Activated T-helper 17 cell treated with anti-CD3 and anti-CD28 coated beads, Interleukin-2, amount 50 U/mL, for 72 hours (primary cell): ENCODE measurements at places on chromosomes 1 and 21. TPM values are rescaled to one million over a fixed set of nuclear protein-coding genes. Genes with fewer than 3 reads are reported as not detected.

NBL1 gene
- 16.0 TPM for total RNA-seq

DNA sequence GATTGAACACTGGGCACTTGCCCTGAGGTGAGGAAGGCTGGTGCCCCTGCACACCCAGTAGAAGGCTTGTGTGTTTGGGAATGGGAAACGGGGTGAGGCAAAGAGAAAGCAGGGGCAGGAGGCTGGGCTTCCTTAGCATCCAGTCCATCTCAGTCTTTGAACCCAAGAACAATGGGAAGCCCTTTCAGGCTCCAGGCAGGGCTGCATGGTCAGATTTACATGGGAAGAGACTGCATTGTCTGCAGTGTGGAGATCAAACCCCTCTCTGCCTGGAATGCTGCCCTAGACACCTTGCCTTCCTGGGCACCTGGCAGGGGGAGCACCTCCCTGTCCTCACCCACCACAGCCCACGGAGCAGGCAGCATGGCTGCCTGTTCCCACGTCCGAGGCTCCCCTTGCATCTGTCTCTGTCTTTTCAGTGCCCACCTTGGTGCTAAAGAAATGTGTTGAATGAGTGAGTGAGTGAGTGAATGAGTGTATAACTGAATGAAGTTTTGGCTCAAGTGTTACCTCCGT is 268.5 kb downstream of the GRIK3 start:
- ATAC-seq = no peak

DNA sequence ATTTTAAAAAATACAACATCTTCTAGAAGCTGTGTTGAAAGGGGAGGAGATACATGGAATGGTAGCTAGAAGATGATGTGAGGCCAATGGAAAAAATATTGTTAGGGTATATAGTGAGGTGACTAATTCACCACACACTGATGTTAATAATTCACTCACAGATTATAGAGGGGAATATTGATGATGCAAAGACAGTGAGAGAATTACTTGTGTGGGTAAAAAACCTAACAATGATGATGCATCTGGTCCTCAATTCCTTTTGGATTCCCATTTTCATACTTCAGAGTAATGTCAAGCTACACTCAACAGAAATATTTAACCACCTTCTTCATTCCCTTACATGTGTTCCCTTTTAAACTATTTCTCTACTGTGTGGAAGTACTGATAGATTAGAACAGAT is 169.5 kb upstream of the DPYD start:
- ATAC-seq = no peak

DNA sequence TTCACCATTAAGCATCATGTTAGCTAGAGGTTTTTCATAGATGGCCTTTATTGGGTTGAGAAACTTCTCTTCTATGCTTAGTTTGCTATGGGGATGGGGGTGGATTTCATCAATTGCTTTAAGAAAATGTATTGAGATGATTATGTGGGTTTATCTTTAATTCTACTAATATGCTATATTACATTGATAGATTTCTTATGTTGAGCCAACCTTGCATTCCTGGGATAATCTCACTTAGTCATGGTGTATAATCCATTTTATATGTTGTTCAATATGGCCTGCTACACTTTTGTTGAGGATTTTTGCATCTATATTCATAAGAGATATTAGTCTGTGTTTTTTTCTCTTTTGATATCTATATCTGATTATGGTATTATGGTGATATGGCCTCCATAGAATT is 70.7 kb downstream of the MAP3K7CL start:
- ATAC-seq = no peak

DNA sequence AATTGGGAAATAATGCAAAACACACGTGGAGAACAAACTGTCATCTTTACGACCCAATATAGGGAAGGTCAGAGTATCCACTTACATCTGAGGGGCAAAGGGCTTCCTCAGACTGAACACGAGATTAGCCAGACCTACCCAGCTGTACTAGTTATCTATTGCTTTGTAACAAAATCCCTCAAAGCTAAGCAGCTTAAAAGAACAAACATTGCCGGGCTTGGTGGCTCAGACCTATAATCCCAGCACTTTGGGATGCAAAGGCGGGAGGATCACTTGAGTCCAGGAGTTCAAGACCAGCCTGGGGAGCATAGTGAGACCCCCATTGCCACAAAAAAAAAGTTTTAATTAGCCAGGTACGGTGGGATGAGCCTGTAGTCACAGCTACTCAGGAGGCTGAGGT is 262.8 kb downstream of the LTN1 start:
- no peak for ATAC-seq

- no peak for ATAC-seq
Observed at GRCh38 chr1:246043556-246043955, 463.5 kb downstream of the SMYD3 start.

DNA sequence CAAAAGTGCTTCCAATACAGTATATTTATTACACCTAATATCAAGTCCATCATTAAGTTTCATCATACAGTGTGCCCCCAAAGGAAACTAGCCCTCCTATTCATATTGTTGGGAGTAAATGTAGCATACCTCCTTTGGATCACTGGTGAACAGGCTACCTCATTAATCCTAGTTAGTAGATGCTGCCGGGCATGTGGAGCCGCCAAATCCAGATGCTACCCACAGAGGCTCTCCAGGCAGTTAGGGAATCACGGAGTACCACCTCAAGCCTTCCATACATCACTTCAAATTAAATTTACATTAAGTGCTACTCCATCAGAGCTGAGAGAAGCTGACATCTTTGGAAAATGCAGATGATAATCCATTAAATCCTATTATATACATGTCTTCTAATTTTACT is 121.7 kb upstream of the FOXD3 start:
- no peak for ATAC-seq

DNA sequence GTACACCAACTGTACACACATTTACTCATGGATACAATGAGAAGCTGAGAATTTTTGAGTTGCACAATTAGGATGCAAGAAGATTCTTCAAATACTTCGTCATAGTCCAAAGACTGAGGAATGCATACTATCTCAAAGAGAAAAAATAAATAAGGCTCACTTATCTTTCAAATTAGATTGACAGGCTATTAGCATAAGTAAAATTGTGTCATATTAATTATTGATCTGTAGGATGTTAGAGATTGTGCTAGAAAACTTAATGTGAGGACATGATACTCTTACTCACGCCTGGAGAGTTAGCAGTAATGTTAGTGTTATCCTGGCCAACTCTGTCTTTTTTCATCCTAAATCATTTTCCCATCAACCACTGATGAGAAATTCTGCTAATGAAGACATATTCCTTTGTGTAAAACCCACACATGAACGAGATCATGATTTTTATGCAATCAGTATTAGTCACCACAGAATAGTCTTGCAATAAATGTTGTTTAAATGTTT is 659.0 kb downstream of the LTN1 start:
- ATAC-seq = no peak

DNA sequence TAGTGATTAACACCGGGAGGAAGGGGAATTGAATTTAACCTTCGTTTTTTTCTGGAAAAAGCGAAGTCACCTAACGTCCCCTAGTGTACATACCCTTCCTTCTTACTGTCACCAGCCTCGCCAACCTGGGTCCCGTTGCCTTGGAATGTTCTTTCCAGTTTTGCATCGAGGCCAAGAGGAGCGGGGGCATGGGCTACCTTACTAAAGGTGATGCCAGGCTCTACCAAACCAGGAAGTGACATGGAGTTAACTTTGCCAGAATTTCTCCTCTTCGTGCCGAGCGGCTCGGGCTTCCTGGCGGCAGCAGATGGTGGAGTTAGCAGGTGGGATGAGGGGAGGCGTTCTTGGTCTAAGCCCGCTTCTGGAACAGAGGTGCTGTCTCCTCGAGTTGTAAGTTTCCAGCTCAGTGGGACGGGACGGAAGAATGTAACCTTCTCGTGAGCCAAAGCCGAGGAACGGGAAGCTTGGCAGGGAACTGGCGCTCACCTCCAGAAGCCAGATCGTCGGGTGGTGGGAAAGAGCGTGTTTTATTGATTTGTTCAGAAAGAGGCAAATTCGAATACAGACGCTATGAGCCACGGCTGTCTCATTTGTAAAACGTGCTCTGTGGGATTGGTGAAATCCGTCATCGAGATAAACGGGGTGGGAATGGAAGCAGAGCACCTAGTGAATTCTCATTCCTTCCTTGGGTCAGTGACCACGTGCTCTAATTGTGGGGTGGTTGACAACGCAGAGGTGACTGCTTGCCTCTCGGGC is 486 bp downstream of the NIPAL3 start:
- peak; percentile 5 for ATAC-seq
